ENCODE measurements at places on chromosomes 1 and 21.
A peak's percentile ranks its signal among the peaks of the same experiment; 100 is the strongest.

- DNase-seq, result no peak
These were observed 44.1 kb upstream of the TINAGL1 start for GRCh38 chr1:31532173-31532572.

DNA sequence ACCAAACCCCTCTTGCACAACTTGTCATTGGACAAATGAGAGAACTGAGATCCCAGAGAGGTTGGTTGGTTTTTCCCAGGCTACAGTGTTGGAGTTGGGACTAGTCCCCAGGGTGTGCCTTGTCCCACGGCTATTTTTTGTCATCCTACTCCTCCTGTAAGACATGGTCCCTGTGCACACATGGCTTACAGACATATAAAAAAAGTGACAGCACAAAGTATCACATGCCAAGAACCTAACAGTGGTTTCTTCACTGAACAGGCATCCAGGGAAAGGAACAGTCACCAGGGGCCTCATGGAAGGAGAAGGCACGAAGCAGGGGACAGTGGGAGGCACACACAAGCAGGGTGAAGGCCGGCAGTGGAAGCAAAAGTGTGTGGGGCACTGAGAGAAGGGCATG is 36.5 kb downstream of the SERBP1 start:
- DNase-seq, result no peak

- no peak for DNase-seq
These were observed 16.2 kb downstream of the HLX start for GRCh38 chr1:220895412-220895946.

- no peak for DNase-seq
These were observed 82.8 kb downstream of the AXDND1 start for GRCh38 chr1:179448437-179449149.

- DNase-seq, result peak; percentile 75
These were observed 15.9 kb upstream of the EDN2 start for GRCh38 chr1:41500378-41500777.

- no peak for DNase-seq
These were observed 1.1 kb upstream of the SERBP1 start for GRCh38 chr1:67431156-67431765.

DNA sequence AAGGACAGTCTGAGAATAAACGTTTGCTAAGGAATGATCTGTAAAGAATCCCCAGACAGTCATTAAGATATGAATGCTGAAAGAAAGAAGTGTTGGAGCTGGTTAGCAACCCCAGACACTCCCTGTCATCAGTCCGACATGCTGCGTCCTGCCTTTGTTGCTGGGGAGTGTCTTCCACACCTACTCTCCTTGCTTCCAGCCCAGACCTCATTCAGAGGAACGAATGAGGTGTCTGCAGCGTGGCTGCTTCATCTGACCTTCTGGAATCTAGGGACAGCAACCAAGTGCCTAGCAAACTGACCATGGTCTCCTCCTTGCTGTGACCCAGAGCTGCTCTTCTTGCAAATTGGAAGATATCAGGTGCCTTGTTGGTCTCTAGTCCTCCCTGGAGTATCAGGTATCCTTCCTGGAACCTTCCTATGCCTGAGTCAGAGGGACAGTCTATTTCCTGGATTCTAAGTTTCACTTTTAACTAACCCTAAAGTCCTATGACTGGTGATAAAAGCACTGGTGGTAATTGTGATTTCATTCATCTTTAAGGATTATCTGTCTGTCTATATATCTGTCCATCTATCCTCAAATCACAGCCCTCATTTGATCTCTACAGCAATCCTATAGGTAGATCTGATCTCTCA is 45.3 kb downstream of the NFASC start:
- peak; percentile 91 for DNase-seq

- DNase-seq, result no peak
These were observed 385.9 kb downstream of the GPATCH2 start for GRCh38 chr1:217244971-217245370.
